ENCODE measurements at places on chromosomes 3 and 15.

DNA sequence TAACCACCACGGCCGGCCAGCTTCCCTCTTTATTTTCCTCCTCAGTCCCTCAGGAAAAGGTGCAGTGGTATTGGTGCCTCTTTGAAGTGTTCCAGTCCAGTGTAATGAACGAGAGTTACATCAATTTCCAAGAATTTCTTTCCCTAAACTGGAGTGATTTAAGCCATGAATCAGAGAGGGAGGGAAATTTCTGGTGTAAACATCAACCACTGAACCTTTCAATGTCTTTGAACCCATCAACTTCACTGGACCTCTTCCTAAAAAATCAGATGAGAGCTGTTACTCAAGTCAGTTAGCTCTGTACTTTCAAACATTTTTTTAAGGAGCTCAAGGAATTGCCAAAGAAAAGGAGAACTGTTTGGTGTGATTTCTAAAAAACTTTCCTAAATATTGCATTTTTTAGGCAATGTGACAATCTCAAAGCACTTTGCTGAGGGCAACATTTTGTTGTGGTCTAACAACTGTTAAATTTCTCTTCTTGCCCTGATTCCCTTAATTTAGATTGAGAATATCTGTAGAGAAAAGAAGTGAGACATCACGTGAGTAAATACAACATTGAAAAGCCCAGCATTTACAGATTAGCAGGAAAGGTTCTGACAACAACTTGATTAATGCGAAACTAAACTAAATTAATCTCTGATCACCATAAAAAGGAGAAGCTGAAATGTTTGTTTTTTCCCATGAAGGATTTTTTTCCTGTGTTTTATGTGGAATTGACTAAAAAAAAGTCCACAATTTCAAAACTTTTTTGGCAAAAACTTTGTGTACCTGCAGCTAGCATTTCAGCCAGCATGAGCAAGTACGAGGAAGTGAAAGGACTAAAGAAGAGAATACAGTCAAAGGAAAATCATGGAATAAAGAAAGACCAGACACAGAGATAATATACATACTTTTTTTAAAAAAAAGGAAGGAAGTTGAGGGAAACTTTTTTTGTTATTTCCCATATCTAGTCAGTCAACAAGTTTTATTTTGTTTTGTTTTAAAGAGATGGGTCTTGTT lies 9.1 kb upstream of the DAZL start:
- no peak for DNase-seq

DNA sequence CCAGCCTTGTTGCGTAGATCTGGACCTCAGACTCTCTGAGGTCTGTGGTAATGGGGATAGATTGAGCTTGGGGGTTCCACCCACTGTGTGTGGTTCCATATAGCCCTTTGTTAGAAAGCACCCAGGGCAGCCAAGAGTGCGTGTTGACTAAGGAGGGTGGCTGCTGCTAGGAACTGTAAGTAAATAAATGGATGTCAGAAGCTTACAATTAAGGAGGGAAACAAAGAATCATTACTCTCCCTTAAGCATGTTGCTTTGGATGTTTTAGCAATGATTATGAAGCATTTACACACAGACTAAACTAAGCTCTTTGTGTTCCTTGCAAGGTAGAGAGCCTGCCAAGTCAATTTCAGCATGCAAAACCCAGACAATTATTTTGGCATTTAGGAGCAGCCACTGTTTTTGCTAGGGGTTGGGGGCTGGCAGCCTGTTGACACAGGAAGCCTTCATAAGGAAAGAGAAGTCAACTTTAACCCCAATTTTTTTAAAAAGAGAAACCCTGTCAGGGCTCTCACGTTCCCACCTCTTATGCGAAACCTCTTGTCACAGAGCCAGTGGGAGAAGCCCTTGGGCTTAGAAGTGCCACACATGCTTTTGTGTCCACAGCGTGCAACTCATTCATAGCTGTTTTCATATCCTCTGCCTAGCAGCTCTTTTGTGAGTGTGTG lies 127.8 kb downstream of the CMSS1 start:
- DNase-seq, result no peak

DNA sequence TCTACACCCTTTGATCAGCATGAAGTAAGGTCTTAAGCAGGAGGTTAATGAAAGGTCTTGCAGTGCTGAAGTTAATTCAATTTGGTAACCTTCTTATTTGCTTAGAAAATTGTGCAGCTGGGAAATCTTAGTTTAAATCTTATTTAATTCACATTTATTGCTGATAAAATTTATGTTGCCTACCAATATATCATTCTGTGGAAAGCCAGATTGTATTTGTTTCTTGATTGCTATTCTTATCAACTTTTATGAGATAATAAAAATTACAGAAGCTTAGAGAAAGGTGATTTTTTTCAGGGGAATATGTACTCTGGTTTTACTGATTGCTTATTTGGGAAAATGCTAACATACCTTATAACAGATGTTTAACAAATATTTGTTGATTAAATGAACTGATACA lies 64.0 kb upstream of the PAQR5 start:
- DNase-seq, result no peak

DNA sequence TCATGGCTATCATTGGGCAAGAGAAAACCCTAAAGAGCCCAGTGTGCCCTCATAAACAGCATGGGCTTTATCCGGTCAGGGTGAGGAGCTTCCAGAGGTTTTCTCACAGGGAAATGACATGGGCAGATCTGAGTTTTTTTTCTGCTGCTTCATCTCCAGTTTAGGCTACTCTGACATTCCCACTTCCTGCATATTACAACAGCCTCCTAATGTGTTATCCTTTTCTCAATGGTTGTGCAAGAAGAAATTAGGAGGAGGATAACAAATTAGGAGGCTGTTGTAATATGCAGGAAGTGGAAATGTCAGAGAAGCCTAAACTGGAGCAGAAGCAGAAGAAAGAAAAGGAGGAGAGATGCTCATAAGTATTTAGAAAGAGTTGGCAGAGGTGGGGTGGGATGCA lies 175.6 kb downstream of the MTHFS start:
- DNase-seq, result no peak

DNA sequence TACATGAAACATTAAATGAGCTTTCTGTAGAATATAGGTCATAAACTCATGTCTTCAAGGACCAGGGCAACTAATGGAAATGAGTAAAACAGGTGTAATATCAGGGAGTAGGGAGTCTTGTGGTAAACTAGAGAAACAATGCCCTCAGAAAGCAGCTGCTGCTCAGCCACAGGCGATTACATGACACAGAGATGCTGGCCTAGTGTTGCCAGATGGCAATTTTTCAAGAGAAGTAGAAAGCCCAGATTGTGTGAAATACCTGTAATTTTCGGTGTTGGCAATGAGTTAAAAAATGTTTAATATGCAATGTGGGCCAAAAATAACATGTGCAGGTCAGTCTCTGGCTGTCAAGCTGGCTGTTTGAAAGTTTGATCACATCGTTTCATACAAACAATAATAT lies 23.4 kb downstream of the NCEH1 start:
- DNase-seq, result no peak

- DNase-seq, result no peak
Observed at GRCh38 chr3:153855772-153856171, 265.4 kb upstream of the ARHGEF26 start.

DNA sequence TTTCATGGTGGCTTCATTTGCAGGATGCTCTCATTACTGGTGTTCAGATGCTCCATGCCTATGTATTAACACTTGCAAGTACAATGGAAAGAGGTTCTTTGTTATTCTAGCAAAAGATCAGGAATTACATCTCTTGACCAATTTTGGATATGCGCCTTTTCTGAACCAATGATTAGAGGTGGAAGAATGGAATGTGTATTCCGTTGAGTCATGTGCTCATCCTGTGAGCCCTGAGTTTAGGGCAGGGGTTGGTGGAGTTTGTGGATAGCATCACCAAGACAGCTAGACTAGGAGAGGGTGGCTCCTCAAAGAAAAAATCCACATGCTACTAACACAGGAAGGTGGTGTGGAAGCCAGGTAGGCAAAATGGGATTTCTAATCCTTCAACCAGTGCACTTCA lies 80.7 kb upstream of the SLC25A26 start:
- DNase-seq, result no peak

DNA sequence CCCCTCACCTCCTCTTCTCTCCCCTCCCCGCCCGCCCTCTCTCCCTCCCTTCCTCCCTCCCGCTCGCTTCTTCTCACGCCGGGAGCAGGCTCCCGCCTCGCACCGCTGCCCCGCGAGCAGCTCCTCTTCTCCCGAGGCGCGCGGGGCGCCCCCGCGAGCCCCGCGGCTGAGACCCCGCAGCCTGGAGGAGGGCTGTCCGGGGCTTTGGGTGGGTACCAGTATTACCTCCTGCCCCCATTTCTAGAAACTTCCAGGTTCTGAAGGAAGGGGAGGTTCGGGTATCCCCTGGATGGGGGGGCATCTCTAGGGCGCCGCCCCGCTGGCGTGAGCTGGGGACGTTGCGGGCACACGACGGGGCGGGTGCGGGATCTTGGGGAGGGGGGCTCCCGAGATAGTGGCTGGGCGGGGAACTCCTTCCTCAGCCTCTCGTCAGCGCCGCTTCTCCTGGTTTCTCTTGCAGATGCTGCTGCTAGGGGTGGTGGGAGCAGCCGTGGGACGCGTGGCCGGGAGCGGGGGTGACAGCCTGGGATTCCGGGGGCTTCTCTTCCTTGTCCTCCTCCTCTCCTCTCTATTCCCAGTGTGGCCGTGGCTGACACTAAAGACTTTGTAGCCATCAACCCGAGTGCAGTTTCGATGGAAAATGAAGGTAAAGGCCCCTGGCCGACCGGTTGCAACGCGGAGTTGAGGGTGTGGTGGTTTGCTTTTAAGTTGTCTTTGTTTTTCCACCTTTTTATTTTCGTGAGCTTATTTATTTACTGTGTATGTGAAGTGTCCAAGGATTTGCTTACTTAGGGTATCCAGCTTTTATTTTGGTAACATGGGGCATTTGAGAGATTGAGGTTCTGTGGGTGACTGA lies 474 bp downstream of the ATP2C1 start:
- DNase-seq, result peak; percentile 46

GRCh38 chr3:15973414-15973813 lies 175.6 kb upstream of the ANKRD28 start:
- no peak for DNase-seq

- no peak for DNase-seq
Observed at GRCh38 chr3:123119388-123119787, 52.6 kb downstream of the PDIA5 start.

GRCh38 chr3:133931084-133931483 lies 35.4 kb upstream of the RAB6B start:
- DNase-seq, result no peak

DNA sequence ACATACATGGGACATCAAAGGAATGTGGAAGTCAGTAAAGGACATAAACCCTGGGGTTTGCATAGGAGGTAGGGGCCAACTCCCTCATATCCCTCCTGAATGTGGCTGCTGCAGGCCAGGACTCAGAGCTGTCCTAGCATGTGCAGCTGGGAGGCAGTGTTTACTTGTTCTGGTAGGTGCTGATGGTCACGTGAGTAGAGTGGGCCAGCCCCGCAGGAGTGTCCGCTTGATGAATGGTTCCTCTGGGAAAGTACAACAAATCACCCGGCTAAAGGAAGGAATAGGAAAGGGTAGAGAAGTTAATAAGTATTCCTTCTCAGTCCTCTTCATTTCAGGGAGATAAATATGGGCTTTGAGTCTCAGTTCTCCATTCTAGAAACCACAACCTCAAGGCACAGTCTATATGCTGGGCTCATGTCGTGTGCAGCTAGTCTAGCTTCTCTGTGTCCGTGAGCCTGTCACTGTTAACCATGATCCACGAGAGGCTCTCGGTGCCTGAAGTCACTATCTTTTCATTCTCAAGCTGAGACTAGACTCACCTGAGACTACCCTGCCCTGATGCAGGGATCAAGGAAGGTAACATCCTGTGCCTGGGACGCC lies 17.9 kb downstream of the RIOX2 start:
- no peak for DNase-seq

DNA sequence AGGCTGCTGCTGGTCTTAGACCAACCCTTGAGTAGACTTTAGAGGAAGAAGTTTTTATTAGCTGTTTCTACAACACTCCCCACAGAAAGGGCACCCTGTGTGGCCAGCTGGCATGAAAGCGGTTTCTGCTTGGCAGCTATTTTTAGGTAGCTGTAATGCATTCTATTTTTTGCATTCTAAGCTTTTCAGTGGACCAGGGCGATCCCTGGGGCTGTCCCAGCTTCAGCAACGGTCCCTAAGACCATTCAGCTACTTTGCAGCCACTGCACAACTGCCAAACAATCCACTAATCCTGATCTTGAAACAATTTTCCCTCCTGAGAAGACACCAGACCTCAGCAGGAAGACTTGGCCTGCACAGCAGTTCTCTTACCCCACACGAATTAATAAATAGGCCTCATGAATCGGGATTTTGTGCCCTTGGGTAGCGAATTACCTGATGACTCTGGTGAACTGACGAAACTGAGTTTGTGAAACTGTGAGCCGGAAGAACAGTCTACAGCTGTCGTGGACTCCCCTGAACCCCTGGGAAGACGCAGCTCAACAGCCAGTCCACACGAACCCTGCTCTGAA lies 14.6 kb upstream of the TFRC start:
- no peak for DNase-seq

DNA sequence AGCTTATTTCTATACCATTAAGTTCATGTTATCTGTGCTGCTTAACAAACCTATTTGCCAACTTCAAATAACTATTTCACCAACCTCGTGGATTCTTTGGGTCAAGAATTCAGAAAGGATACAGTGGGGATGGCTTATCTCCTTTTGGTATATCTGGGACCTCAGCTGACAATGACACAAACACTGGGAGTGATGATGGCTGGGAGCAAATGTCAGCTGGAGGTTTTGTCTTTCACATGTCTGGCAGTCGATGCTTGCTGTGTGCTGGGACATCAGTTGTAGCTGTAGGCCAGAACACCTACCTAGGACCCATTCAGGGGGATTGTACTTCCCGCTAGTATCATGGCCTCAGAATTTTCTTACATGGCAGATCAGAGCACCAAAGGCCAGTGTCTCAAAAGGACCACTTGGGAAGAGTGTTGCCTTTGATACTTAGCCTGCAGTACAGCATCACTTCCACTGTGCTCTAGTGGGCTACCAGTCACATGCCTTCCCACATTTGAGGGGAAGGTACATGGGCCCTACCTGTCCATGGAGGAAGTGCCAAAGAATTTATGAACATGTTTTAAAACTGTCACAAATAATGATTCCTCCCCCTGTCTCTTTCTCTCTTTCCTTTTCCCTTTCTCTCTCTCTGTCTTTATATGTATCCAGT lies 23.7 kb upstream of the FAM98B start:
- no peak for DNase-seq

DNA sequence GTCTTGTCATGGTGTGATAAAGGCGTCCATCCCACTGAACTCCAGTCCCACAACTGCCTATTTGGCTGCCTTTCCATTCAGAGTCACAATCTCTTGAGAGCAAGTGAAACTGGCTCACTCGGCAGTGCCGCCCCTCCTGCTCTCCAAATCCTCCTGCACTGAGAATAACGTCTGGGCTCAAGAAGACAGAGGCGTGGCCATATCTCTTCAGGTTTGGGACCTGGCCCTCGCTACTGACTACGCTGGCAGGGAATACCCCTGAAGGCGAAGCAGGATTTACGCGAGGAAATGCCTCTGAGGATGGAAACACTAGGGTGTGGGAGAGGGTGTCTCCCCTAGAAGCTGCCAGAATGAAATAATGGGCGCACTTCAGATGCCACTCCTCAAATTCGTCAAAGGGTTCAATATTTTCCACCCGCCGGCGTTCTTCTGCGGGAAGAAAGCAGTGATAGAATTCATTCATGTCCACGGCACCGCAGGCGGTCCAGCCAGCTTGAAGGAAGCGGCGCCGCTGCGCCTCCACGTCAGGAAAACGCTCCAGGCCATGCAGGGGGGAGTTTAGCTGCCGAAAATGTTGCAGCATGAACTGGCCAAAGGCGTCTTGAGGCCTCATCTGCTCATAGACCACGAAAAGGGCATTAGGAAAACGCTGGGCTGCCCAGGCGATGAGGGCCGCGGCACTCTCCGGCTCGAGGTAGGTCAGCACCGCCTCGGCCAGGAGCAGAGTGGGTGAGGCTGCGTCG lies 985 bp downstream of the LCMT2 start:
- DNase-seq, result peak; percentile 6

- DNase-seq, result no peak
Observed at GRCh38 chr3:126837773-126838172, 133.7 kb downstream of the CHCHD6 start.

Measured in CD4-positive, alpha-beta T cell treated with Interferon alpha-2 for 1 hour (primary cell).